Left lung (tissue), 14 donors: ENCODE measurements at places on chromosomes 6 and 20. TPM values are rescaled to one million over a fixed set of nuclear protein-coding genes. Genes with fewer than 3 reads are reported as not detected.

Gene RHAG
- polyA plus RNA-seq, result 1.4 TPM

Gene DEF6
- 7.8 TPM for polyA plus RNA-seq

DNA sequence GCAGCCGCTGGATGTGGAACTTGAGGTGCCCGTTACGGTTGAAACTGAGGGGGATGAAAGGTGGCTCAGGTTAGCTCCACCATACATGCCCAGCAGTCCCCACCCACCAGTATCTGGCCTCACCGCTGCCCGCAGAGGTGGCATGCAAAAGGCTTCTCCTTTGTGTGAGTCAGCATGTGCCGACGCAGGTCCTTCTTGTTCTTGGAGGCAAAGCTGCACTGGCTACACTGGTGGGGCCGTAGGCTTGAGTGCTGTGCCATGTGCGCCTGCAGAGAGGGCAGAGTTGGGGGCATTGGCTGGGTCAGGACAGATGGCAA, 15.8 kb downstream of the PCIF1 start:
- DNase-seq, result no peak

DNA sequence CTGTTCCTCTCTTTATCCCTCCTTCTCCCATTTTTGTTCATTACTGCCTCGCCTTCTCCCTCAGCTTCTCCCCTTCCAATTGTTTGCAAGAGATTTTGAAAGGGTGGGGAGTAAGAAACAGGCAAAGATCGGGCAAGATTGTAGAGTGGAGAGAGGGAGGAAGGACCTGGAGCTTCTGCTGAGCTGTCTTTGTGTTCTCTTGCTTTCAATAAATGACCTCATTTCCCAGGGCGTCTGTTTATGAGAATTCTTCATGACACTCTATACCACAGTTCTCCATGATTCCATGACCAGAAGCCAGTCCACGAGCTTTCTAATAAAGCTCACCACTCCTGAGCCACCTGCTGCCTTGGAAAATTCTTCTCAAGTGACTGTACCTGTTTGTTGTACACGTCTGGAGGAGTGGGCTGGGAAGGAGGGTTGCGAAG, 50.0 kb upstream of the PLEKHG1 start:
- DNase-seq, result no peak

GRCh38 chr6:134341999-134342567, 24.2 kb upstream of the SGK1 start:
- DNase-seq, result no peak

- DNase-seq, result peak; percentile 83
Observed at GRCh38 chr20:2751878-2752566, 48.4 kb downstream of the CPXM1 start.

DNA sequence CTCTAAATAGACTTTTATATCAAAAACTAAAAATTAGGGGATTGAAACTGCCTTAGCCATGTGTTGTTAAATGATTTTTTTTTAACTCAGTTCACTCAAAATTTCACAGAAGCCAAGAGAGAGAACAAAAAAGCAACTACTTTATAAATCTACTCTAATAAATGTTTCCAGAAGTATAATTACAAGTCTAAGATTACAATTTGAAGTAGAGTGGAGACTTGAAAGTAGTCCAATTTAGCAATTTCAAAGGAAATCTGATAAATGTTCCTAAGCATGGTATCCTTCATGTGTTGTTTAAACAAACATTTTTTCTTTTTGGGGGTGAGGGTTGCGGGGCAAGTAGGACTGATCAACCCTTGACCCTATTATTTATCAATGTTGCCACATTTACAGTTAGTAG, 72.6 kb downstream of the PHIP start:
- DNase-seq, result no peak

DNA sequence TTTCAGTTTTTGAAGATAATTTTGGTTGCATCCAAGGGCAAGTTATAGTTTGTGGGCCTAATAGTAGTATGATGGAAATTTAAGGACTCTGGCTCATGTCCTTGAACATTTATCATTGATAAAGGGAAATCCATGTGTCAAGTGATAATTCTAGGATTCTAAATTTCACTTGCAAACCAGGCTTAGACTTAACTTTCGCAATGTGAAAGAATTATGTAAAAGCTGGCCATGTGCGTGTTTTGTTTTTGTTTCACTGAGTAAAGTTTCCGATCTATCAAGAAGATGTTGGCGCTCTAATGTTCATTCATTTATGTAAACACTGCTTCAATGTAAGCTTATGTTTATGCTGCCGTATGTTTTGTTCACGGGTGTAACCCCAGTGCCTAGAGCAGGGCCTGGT, 302.0 kb downstream of the SOX4 start:
- no peak for DNase-seq

- DNase-seq, result no peak
Observed at GRCh38 chr20:18287546-18287914, 797 bp upstream of the ZNF133 start.

GRCh38 chr6:21225912-21226311, 367.6 kb upstream of the SOX4 start:
- DNase-seq, result no peak

- DNase-seq, result no peak
Observed at GRCh38 chr6:163923658-163924411, 509.3 kb downstream of the QKI start.

DNA sequence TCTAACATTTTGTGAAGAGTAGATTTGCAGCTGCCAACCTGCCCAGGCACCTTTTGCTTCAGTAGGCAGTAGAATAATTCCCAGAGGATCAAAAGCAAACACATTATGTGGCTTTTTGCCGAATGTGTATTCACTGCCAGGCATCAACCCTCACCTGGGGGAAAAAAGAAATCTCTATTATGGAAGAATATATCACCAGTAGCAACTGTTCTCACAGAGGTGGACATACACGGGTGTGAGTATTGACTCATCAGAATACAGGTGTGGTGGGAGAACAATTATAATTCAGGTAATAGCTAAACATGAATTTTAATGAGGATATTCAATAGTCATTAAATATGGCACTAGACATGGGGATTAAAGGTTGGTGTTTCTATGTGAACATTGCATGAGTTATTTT, 910.7 kb downstream of the TFAP2A start:
- DNase-seq, result no peak

- no peak for DNase-seq
Observed at GRCh38 chr6:159989492-159990480, 20.9 kb downstream of the IGF2R start.

GRCh38 chr6:154732538-154733182, 556 bp upstream of the SCAF8 start:
- DNase-seq, result no peak

DNA sequence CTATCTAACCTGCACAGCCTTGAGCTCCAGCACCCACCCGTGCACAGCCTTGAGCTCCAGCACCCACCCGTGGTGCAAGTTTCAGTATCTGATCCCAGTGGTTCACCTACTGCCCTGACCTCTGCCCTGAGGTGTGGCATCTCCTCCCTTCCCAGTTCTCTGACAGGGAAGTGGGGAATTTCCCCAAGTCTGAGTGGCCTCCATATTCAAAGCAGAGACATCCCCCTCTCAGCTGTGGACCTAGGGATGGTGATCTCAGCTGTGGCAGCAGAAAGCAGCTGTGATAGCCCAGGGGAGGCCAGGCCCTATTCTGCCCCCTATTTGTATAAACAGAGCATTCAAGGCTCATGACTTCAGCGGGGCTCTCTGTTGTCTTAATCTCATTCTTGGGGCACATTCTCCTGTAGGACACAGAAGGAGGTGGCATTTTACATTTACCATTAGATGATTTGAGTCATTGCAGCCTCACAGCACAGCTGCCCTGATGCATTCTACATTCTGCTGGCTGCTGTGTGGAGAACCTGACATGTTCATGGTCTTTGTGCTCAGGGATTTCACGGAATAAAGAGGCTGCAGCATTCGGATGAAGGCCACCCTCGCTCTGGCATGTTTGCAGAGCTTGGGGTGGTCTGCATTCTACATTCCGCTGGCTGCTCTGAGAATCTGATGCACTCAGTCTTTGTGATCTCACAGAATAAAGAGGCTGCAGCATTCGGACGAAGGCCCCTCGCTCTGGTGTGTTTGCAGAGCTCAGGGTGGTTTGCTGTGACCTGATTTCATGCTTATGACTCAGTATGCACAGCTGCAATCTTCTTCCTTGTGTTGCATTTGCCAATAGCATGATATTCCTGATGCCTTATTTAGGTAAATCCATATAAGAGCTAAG, 16.9 kb downstream of the GPR31 start:
- no peak for DNase-seq

- no peak for DNase-seq
Observed at GRCh38 chr6:87200469-87201175, 45.3 kb downstream of the ZNF292 start.

DNA sequence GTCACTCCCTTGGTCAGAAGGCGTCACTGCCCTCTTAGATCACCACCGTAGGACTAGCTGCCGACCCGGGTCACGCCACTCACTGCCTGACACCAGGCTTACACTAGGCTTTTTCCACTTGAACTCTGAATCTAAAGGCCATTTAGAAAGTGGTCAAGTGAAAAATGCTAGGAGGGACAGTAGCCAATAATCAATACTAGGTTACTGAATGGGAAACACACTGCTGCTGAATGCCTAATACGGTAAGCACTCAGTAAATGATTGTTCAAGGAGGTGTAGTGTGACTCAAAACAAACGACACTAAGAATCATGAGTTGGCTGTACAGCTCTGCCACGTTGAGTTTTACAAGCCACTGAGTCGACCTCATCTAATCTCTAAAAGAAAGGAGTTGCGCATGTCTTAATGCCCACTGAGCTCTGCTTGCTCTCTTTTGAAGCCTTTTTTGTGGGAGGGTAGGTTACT, 760 bp upstream of the IBTK start:
- DNase-seq, result no peak

GRCh38 chr6:68025764-68026163, 609.3 kb upstream of the ADGRB3 start:
- no peak for DNase-seq

- peak; percentile 61 for DNase-seq
Observed at GRCh38 chr20:62668441-62669027, 26.2 kb downstream of the SLCO4A1 start.
